Activated T-cell treated with anti-CD3 and anti-CD28 coated beads, Interleukin-2, amount 50 U/mL, for 4 hours (primary cell): ENCODE measurements at places on chromosomes 7 and 10. TPM values are rescaled to one million over a fixed set of nuclear protein-coding genes. Genes with fewer than 3 reads are reported as not detected.

DNA sequence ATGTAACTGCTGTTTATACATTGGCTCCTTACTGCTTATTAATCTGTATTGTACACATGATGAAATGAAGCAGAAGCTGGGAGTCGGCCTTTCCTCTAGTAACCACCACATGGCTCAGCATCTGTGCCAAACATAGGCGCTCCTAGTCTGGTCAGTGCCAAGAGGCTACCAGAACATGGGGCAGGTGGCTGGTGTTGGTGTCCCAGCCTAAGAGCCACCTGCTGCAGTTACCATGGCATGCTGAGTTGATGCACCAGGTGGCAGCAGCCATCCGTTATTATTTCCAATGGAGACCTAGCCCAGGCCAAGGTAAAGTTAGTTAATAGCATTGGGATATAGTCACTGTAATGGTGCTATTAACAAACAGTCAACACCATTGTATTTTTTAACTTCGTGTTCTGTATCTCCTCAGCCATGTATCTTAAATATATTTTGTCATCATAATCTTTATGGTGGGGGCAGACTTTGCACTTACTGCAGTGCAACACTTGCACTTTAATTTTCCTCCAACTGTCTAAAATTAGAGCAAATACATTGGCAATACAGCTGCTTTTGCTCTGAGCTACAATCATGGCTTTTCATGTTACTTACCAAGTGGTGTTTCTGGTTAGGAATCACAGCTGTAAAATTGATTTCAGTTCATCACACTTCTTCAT, 33.1 kb downstream of the HBP1 start:
- DNase-seq: no peak

- DNase-seq: no peak
These were observed 238.2 kb downstream of the SKAP2 start for GRCh38 chr7:26626156-26626555.

DNA sequence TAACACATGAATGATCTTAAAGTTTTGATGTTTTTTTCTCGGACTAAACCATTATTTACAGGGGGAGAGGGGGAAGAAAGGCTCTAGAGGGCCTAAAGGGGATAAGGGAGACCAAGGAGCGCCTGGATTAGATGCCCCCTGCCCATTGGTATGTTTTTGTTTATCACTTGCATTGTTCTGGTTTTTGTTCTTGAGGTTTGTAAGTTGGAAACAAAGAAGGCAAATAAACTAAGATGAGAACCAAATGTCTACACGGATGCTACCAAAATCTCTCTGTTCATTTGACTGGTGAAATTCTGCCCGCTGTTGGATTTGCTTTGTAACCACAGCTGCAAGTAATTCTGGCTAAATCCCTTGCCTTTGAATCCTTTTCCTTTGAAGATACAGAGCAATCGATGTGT, 99.8 kb upstream of the MACROH2A2 start:
- no peak for DNase-seq

DNA sequence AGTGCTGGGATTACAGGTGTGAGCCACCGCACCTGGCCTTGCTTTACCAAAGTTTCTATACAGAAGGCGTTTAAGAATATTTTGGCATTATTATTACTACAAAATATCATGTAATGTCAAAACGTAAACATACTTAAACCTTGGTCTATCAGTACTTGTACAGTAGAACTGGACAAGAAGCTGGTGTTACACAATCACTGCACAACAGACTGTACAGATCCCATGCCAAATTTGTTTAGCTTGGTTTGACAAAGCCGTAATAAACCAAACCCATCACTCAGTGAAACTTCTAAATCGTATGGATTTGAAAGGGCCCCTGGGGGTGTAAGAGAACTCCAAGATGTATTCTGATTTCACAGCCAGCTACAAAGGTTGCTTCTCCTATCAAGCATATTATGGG, 51.8 kb upstream of the RHEB start:
- no peak for DNase-seq

- no peak for DNase-seq
These were observed at the start of gene PRLHR for GRCh38 chr10:118595598-118596425. PRLHR (minus strand) TSS chr10:118595648; CDS start chr10:118595244, 404 bp downstream.

- DNase-seq: no peak
These were observed 502.8 kb downstream of the SORCS1 start for GRCh38 chr10:106661767-106662140.

DNA sequence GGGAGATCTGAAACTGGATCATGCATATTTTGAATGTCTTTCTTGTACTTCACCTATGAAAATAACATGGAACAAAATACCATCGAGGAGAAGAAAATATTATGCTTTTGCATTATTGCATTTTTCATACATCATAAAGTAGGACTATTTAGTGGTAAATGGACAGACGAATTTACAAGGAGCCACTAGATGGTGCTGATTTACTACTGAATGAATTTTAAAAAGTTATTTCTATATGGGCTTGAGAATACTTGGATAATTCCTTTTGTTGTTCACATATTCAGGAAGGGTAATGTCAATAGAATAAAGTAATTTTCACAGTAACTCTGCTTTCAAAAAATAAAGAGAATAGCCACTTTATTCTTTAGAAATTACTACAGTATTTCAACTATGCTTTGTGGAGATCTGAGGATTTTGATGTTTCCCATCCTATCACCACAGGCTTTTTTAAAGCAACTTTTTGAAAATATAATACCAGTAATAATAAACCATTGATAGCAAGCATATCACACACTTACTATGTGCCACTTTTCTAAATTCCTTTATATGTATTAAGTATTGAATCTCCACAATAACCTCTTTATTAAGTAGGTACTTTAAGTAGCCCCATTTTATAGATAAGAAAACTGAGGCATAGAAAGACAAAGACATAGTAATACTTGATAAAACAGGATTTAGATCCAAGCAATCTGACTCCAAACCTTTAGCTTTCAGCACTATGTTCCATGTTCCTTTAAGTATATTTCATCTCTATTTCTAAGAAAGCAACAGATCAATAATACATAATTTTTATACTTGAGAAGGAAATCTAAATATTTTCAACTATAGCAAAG, 38.6 kb downstream of the NEBL start:
- no peak for DNase-seq

- no peak for DNase-seq
These were observed 251.0 kb upstream of the TAC1 start for GRCh38 chr7:97480772-97481390.

DNA sequence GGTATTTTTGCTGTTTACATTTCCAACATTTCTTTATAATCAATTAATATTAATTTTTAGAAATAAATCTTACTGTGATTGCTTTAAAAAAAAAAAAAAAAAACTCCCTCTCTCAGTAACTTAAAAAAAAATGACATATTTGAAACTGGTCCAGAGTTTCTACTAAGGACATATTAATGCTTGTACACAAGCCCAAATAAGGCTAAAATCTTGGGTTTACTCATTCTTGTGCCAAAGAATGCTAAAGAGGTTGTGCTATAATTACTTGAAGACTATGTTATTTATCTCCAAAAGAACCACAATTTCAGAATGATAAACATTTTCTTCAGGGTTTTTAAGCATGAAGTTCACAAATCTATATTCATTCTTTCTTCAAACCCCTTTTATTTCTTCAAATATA, 39.4 kb upstream of the PHF14 start:
- no peak for DNase-seq

GRCh38 chr10:48538611-48539010, 66.3 kb downstream of the ARHGAP22 start:
- no peak for DNase-seq

DNA sequence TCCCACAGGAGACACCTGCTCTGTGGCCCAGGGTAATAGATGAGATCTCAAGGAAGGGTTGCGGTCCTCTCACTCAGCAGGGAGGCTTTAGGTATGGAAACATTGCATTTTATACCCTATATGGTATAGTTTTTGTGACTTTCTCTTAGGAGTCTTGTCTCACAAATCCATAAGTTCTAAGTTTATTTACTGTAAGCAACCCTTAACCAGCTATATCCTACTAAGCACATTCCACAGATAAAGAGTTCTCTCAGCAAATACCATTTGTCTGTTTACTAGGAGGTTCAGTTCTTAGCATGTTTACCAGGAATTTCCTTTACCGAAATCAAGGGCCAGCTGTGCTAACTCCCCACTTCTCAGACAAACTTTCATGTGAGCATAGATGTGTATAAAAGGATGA, 66.9 kb downstream of the ANLN start:
- no peak for DNase-seq

DNA sequence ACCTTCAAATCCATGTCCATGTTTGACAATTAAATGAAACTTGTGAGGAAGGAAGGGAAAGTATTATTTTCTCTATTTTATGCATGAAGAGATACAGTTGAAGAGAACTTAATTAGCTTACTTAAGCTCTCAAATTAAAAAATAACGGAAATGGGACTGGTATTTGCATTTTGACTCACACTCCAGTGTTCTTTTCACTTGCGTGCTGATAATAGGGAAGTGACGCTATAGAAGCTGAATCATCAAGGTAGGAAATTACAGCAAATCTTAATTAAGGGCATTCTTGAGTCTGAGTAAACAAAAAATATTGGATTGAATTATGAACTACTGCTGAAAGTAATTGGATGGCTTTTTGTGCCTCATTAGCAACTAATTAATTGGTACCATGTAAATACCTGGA, 44.0 kb upstream of the NPVF start:
- no peak for DNase-seq

Gene ZKSCAN1
- total RNA-seq: 30.9 TPM

Gene CACNA2D1
- 0.24 TPM for total RNA-seq

Gene FXYD4
- total RNA-seq: not detected

Gene PROSER2
- total RNA-seq: 0.76 TPM
